ENCODE measurements at places on chromosomes 13 and 19.

DNA sequence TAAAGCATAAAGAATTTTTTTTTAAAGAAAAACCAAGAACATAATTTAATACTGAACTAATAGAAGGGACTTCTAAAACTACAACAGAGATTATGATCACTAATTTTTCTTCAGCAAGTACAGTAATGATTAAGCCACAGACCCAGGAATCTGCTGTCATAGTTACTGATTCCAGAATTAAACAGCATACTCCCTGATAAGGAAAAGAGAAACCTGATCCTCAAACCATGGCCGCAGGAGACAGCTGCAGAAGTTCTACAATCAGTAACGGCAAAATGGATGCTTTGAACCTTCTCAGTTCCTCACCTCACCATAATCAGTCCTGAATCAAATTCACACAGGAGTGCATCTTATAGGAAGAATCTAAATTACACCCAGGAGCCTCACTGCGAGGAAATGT is 939.0 kb upstream of the SLITRK1 start:
- peak; percentile 56 for ATAC-seq

DNA sequence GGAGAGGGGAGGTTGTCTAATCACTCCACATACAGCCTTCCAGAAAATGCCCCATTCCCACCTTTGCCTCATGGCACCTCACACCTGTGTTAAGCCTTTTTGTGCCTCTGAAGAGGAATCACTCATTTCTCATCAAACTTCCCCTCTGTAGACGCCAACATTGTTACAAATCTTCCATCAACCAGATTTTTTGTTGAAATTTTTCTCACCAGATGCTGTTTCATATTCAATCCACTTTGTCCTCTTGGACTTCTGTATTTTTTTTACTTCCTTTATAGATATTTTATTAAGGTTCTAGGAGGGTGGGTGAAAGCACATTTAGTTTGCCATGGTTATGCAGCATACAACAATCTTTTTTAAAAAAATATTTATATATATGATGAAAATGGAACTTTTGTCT is 74.0 kb downstream of the RUBCNL start:
- no peak for ATAC-seq

GRCh38 chr13:20175907-20176652 is 15.2 kb upstream of the GJA3 start:
- ATAC-seq: no peak

- ATAC-seq: no peak
Measured at GRCh38 chr13:48505597-48506091, 27.2 kb downstream of the RCBTB2 start.

- ATAC-seq: no peak
Measured at GRCh38 chr19:37695144-37695899, 24.2 kb downstream of the ZNF607 start.

- ATAC-seq: no peak
Measured at GRCh38 chr19:46193678-46194077, 35.9 kb upstream of the IGFL1 start.

GRCh38 chr19:10422046-10422461 is 1.7 kb downstream of the PDE4A start:
- ATAC-seq: no peak

- ATAC-seq: peak; percentile 61
Measured at GRCh38 chr13:21216332-21216731, 39.9 kb downstream of the MRPL57 start.

DNA sequence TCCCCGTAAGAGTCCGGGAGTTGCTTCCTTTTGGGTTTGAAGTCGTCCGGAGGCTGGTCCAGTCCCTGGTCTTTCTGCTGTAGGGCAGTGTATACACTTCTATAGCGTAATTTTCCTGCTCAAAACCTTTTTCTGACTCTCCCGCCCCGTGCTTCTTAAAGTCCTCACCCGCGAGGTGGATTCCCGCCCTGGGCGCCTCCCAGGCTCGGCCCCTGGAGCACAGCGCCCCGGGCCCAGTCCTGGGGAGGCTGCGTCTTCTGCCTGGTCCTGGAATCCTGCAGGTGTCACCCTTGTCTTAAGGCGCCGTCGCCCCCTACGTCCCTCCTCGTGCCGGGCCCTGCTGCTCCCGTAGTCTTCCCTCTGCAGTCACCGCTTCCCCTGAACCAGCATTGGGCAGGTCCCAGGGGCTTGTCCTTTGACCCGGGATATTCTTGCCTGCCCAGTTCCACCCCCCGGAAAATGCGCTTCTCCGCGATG is 34.4 kb upstream of the ZNF808 start:
- no peak for ATAC-seq

Data from SK-N-SH treated with all-trans-retinoic acid at 6 μM for 48 hours (cell line).